ENCODE measurements at places on chromosomes 16 and 17.

DNA sequence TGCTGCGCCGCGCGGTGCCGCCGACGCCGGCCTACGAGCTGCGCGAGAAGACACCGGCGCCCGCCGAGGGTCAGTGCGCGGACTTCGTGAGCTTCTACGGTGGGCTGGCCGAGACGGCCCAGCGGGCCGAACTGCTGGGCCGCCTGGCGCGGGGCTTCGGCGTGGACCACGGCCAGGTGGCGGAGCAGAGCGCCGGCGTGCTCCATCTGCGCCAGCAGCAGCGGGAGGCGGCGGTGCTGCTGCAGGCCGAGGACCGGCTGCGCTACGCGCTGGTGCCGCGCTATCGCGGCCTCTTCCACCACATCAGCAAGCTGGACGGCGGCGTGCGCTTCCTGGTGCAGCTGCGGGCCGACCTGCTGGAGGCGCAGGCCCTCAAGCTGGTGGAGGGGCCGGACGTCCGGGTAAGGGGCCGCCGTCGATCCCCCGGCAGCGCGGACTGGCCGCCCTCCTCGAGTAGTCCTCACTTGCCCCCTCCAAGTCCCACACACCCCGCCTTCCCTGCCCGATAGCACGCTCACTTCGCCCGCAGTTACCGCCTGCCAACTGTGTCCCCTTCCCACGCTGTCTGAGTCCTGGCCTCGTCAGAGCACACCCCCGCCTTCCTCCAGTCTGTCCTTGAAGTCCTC is 470 bp downstream of the MLYCD start:
- DNase-seq = peak; percentile 62

DNA sequence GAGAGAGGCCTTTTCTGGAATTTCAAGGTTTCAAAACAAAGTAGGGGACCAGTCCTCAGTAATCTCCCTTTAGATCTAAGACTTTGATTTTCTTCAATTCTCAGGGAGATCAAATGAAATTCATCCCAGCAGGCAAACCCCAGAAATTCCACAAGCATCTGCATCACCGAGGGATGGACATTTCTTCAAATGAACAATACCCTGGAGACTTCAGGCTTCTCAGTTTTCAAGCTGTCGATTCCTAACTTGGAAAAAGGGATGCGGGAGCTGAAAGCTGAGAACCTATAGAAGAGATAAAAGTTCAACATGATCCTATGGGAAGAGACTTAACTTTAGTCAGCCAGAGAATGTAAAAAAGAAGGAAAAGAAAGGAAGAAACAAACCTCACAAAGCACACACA is 296.9 kb upstream of the CDH5 start:
- DNase-seq = no peak

- DNase-seq = no peak
These were observed 50.0 kb upstream of the CCL1 start for GRCh38 chr17:34412965-34413441.

GRCh38 chr17:8846768-8847211 is 20.7 kb downstream of the PIK3R6 start:
- DNase-seq = no peak

GRCh38 chr17:32777436-32777835 is 99.5 kb downstream of the MYO1D start:
- DNase-seq = no peak

DNA sequence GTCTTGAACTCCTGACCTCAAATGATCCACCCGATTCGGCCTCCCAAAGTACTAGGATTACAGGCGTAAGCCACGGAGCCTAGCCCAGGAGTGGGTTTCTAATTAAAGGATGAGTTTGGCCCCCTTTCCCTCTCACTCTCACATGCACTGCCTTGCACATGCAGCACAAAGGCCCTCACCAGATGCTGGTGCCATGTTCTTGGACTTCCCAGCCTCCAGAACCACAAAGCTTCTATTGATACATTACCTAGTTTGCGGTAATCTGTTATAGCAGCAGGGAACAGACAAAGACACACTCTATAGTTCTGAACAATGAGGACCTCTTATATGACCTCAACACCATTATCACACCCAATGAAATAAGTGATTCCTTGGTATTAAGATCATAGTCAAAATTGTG is 17.9 kb upstream of the ITGAD start:
- DNase-seq = no peak

GRCh38 chr16:73145166-73145880 is 97.4 kb upstream of the ZFHX3 start:
- DNase-seq = peak; percentile 59

DNA sequence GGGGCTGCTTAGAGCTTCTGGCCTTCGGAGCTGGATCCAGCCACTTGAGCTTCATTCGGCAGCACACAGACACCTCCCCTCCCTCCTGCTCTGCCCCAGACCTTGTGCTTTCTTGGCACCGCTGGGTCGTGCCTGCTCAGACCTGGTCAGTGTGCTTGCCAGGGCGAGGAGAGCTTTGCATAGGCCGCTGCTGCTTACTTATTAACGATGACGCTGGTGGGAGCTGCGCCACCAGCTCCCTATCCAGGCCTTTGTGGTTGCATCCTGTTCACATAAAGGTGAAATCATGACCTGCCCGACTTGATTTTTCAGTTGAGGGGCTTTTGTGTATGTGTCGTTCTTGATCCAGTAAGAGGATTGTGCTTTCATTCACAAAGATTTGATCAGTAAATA is 101.1 kb downstream of the MSI2 start:
- DNase-seq = no peak

GRCh38 chr16:10579965-10580882 is at the start of gene EMP2:
Gene EMP2, minus strand, starts transcription at chr16:10580598. Its CDS starts 32,981 bp downstream, at chr16:10547617.
- peak; percentile 89 for DNase-seq

DNA sequence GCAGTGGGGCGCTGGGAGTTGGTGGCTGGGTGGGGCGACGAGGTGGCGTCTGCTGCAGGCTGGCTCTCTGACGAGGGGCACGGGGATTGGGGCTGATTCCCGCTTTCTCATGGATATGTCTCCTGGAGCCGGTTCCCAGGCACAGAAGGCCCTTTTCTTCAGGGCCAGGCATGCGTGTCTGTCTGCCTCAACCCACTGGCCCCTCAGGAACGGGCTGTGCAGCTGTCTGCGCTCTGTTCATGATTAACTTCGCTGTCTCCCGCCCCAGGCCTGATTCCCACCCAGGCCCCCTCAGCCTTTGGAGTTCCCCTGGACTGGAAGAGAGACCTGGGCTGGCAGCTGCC is 53.1 kb downstream of the RAP1GAP2 start:
- DNase-seq = peak; percentile 34

GRCh38 chr17:1147664-1148063 is 32.1 kb downstream of the ABR start:
- no peak for DNase-seq

- peak; percentile 12 for DNase-seq
These were observed 47.8 kb upstream of the IRF8 start for GRCh38 chr16:85851034-85851785.

DNA sequence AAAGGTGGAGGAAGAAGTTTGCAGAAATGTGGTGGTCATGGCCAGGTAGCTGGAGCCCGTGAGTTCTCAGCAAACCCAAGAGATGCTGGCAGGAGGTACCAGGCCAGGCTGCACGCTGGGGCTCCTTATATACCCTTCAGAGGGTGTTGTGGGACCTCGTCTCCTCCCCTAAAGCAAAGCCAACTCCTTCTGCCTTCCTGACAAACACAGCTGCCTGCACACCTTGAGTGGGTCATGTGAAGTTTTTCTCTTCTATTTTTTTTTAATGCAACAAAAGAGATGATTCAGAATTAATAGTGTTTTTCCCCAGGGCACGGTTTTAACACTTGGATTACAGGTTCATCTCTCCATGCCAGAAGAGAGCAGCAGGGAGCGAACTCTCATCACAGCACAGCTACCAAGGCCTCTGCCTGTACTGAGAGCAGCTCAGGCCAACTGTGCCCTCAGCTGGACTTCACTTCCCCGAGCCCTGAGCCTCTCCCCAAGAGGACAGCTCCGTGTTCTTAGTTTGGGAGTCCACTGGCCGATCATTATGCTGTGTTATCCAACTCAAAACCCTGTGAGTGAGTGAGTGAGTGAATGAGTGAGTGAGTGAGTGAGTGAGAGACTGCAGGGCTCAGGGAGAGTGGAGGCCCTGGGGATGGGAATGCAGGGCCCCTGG is at the start of gene KRT15:
TSS of gene KRT15 (minus strand) at position 102 of the 661 bp plus-strand sequence. CDS start at position 39, 63 bp downstream.
- no peak for DNase-seq

DNA sequence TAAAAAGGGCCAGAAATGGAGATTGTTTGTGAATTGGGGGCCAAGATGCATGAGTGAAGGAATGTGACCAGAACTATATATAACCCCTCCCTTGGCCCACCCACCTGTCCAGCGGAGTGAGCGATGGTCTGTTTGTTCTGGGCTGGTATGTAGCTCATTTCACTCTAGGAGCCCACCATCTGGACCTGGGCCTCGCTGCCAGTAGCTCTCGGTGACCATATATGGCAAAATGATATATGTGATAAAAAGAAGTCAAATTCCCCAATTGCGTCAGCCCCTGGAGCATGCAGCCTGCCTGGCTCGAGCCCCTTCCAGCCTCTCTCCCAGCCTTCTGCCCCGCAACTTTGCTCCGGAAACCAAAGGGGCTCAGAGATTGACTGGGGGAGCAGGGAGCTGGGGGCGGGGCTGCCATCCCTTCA is 47.3 kb downstream of the CCDC42 start:
- peak; percentile 73 for DNase-seq

- DNase-seq = no peak
These were observed 99.9 kb upstream of the FAM20A start for GRCh38 chr17:68701046-68701445.

DNA sequence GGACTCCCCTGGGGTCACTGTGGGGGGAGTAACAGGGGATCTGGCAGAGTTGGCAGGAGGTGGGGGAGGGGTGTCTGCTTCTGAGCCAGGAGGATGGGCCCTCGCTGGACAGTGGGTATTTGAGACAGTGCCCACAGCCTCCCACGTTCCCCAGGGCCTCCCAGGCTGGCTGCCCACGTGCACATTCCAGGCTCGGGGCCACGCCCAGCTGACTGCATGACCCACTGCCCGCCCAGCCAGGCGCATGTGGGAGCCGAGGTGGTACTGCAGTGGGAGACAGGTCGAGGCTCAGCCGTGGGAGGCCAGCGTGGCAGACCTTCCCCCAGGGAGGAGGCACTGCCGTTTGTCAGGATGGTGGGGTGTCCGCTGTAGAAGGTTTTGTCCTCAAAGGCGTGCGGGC is 38.8 kb downstream of the BAHCC1 start:
- no peak for DNase-seq

GRCh38 chr17:40316571-40317344 is 7.8 kb downstream of the RARA start:
- peak; percentile 91 for DNase-seq

All from femur (tissue), 1 donor.